CD8-positive, alpha-beta memory T cell (primary cell): ENCODE measurements at places on chromosomes 6 and 20. TPM values are rescaled to one million over a fixed set of nuclear protein-coding genes. Genes with fewer than 3 reads are reported as not detected.

DNA sequence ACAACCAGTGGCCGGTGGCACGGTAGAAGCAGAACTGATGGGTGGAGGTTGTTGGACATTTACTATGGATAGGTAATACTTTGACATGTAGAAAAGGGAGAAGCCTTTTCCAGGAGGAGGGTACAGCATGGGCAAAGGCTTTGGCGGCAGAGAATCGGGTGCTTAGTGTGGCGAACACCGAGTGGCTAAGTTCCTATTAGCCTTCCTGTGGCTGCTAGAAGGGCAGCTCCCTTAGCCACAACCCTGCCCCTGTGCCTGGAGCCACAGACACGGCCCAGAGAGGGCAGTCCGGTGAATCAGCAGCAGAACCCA, 37.9 kb upstream of the TGM2 start:
- DNase-seq, result no peak

- DNase-seq, result no peak
These were observed 31.8 kb downstream of the KCNK5 start for GRCh38 chr6:39197521-39197920.

DNA sequence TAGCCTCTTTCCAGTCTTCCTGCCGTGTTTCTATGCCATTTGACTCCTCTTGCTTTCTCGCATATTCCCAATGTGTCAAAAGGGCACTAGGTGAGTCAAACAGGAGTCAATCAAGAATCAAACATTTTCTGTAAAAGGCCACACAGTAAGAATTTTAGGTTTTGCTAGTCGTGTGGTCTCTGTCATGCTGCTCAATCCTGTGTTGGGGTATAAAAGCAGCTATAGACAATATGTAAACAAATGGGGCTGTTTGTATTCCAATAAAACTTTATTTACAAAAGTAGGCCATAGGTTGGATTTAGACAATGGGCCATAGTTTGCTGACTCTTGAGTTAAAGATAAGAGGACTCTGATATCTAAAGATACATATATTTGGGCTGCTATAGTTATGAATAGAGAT, 235.4 kb upstream of the BTBD3 start:
- DNase-seq, result no peak

Gene HSPA1L
- 3.8 TPM for total RNA-seq

Gene DUSP15
- not detected for total RNA-seq

DNA sequence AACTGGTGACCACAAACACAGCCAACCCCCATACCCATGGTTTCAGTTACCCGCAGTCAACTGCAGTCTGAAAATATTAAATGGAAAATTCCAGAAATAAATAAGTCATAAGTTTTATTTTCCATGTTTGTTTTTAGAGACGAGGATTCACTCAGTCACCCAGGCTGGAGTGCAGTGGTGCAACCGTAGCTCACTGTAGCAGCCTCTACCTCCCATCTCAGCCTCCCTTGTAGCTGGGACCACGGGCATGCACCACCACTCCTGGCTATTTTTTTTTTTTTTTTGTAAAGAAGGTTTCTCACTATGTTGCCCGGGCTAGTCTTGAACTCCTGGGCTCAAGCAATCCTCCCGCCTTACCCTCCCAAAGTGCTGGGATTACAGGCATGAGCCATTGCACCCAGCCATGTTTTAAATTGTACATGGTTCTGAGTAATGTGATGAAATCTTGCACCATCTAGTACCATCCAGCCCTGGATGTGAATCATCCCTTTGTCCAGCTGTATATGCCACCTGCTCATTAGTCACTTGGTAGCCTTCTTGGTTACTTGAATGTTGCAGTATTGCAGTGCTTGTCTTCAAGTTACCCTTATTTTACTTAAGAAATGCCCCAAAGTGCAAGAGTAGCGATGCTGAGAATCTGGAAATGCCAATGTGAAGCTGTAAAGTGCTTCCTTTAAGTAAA, 14.5 kb downstream of the CSNK2A1 start:
- DNase-seq, result no peak

GRCh38 chr6:7684843-7685242, 41.1 kb upstream of the BMP6 start:
- DNase-seq, result no peak

DNA sequence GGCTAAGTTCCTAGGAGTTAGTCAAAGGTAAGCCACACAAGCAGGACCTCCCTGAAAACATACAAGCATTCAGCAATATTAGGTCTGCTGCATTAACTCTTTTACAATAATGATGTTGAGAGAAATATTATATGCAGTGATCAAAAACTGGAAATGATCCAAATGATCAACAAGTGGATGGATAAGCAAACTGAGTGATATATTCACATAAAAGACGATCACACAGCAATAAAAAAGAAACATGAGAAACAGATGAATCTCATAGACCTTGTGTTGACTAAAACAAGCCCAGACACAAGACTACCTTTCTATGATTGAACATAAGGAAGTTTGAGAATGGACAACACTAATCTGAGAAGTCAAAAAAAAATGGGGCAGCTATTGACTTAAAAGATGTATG, 39.9 kb downstream of the LMBRD1 start:
- no peak for DNase-seq

DNA sequence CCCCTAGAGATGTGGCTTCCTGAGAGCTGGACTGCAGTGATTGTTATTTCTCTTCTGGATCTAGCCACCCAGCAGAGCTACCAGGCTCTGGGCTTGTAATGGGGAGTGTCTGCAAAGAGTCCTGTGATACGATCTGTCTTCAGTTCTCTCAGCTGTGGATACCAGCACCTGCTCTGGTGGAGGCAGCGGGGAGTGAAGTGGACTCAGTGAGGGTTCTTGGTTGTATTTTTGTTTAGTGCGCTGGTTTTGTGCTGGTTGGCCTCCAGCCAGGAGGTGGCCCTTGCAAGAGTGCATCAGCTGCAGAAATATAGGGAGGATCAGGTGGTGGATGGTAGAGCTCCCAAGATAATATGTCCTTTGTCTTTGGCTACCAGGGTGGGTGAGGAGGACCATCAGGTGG, 33.7 kb downstream of the PAX1 start:
- no peak for DNase-seq

- no peak for DNase-seq
These were observed 38.2 kb upstream of the JAG1 start for GRCh38 chr20:10711903-10712451.

Gene FAXC
- not detected for total RNA-seq
